ENCODE measurements at places on chromosomes 3 and 15.
A peak's percentile ranks its signal among the peaks of the same experiment; 100 is the strongest.

DNA sequence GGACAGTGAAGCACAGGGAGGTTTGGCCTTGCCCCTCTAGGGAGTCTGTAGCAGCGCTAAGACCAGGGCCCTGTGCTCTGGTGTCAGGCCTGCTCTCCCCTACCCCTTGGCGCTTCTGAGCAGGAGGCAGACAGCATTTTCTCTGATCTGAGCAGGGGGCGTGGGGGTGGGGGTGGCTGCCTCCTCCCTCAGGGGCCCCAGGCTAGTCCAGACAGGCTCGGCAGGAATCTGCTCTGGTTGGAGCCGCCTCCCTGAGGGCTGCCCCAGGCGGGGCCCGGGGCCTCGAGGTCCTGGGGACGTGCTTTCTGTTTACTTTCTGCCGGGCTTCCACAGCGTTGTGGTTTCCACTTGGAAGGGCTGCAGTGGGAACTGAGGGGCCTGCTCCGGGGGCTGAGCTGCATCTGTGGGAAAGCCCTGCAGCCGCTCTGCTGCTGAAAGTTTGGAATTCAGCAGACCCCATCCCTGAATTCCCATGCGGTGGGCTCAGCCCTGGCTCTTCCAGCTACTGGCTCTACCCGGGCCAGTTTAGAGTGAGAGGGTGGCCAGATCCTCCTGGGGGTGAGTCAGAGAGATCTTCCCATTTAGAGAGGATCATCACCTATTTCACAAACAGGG is 105.4 kb downstream of the LINGO1 start:
- peak; percentile 39 for DNase-seq

DNA sequence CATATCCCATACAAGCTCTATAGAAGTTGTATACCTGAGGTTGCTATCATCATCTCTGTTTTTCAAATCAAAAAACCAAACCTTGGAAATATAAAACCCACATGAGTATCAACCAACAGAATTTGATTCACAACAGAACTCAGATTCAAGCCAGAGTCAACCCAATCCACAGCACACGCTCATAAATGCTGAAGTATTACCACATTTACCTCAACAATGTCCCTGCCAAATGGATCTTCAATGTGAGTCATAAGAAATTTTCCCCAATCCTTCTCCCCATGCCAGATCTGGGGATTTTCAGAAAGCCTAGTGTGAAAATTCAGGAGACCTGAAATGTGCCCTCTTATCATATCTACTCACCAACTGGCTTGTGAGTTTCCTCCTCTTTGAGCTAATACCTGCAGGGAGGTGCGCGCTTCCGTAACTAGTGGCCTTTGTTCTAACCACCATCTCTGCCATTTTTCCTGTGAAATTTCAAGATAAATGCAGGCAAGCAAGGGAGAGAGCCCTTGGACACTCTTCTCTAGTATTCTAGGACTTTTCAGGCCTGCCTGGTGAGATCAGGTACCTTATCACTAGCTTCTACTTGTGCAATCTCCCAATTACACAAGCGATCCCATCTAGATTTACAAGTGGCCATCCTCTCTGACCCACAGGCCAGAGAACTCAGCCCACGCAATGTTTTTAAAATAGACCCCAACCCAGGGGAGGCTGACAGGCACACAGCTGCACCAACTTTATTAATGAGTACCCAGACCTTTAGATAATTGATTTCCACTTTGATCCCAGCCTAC is 1076.9 kb upstream of the CFAP20DC start:
- DNase-seq, result peak; percentile 4

GRCh38 chr3:102533784-102534183 is 99.0 kb downstream of the ZPLD1 start:
- no peak for DNase-seq

DNA sequence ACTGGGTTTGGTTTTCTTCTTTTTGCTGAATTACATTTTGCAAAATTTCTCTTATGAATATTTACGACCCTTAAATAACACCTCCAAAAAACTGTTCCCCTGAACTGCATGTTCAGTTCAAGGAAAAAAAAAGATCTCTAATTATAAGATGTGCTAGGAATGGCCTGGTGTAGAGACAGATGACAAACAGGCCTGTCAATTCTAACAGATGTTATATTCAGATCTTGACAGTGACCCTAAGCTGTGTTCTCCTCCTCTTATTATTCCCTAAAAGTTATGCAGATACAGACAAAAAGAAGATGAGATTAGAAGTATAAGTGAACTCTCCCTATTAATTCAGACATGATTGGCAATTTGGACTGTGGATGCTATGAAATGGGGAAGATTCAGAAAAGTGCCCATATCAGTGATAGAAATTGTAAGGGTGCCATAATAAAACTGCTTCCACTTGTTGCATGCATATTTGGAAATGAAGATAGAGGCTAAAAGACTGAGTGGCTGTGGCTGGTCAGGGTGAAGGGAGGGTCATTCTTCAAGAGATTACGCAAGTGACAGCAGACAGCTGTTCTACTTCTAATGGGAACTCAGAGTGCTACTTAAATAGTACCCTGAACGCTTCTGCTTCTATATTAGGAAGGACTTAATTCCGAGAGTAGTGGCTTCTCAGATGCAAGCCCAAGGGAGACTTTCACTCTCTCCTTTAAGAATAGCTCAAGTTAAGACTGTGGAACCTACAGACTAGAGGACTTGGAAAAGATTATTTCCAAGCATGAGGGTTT is 75.5 kb downstream of the ADAMTS9 start:
- peak; percentile 15 for DNase-seq

DNA sequence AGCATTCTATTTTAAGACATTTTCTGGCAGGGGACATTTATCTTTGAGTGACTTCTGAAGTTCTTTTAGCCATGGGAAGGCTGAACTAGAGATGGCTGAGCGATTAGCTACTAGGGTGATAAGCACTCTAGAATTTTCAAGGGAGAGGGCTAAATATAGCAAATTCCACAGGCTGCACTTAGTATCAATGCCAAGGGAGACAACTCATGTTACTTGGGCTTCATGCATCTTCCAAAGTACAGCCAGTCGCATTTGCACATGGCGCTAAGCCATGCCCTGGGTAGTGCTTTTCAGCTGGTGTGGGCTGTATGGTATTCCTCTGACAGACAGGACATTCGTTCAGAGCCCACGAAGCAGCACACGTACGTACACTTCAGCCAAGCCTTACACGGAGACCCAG is 69.6 kb downstream of the RYR3 start:
- DNase-seq, result no peak

Measured in RPMI7951 (cell line).